ENCODE measurements at places on chromosomes 3 and 15.

GRCh38 chr3:47260605-47261004 is 22.0 kb downstream of the KIF9 start:
- DNase-seq, result no peak

- no peak for DNase-seq
These were observed 99.8 kb downstream of the SERPINI1 start for GRCh38 chr3:167835359-167835758.

DNA sequence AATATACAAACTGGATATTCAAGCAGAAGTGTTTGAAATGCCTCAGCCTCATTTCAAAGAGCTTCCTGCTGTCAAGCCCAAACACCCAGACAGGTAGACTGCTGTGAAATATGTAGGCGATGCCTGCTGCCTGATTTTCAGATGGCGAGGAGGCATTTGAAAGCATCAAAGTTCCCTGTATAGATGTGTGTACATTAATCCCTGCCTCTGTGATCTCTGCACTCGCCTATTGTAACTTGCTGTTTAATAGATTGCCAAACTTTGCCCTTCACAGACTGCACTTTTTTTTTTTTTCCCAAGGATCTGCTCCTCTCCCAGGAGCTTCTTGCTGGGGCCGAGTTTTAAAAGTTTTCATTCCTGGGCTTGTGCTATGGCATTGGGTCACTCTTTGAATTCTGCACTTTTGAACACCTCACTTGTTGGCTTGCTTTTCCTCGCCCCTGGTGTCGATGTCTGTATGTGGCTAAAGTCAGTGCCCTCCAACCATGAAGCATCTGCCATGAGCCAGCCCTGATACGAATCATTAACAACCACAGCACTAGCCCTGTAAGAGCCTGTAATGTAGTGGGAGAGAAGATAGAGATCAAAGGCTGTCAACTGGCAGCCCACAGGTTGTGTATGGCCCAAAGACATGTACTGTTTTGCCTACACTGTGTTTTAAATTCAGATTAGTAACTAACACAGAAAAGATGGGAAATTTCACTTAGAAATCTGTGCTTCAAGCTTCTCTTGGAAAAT is 287.6 kb upstream of the ICE2 start:
- no peak for DNase-seq

DNA sequence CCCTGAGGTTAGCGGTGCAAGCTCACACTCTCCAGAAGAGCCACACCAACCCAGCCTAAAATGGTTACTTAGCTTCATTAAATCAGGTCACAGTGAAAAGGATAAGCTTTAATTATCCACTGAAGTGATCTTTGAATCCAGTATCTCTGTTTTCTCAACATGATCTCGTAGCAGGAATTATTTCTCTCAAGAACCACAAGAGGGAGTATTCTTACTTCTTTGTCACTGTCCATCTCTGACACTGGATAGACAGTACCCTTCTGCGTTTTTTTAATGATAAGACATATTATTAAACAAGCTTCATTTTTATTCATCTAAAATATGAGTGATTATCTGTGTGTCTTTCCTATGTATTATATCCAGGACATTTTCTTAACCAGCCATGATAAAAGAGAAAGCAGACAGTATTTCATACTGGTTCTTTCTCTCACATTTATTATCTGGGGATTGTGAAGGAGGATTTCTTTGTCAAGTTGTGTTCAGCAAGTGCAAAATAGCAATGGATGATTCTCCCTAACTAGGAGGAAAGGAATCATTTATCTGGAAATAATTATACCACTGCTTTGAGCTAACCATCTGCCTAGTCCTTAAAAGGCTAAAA is 105.4 kb upstream of the CCDC54 start:
- peak; percentile 49 for DNase-seq

DNA sequence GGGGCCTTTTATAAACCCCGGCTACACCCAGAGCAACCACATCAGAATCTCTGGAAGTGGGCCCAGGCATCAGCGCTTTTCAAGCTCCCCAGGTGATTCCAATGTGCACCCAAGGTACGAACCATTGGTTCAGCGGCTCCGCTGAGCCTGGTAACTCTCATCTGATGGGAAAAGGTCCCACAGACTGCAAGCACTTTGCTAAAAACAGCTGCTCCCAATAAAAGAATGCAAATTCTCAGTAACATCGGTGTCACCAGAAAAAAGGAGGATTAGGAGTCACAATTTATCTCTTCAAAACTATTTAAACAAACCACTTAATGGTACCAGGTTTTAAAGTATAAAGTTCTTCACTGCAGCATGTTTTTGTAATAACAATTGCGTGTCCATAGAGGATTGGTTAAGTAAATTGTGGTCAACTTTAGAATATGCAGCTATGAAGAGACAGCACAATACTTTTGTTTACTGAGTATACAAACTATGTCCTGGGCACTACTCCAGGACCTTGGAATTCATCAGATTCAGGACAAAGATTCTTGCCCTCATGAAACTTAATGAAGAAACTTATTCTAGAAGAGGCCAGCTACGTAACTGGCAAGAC is 660.7 kb upstream of the ADAMTS9 start:
- DNase-seq, result no peak

- DNase-seq, result no peak
These were observed 54.6 kb downstream of the SPRED1 start for GRCh38 chr15:38307251-38307650.
